ENCODE measurements at places on chromosomes 3 and 15.
A peak's percentile ranks its signal among the peaks of the same experiment; 100 is the strongest.

DNA sequence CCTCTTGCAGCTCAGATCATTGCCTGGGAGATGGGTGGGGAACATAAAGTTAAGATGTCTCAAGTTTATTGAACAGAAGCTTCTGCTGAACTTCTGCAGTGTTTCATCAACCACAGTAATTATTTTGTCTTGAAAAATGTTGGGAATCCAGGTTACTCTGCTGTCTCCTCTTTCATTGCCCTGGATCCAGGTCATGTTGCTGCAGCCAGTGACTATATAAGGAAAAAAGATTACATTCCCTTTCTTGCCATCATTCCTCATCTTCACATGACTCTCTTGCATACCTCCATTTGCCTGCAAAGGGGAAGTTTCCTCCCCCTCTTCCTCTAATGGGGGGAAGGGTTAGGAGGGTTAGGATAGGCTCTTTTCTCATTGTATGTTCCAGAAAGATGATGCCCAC is 15.1 kb downstream of the GMNC start:
- no peak for DNase-seq
- H3K27me3 ChIP-seq: no peaks in the 10 kb centered on the region
- no peak overlapping the region for H3K27ac ChIP-seq

- no peaks in the 10 kb centered on the region for H3K27me3 ChIP-seq
- H3K4me1 ChIP-seq: no peaks in the 10 kb centered on the region
- H3K27ac ChIP-seq: no peak overlapping the region
- no peak overlapping the region for H3K4me3 ChIP-seq
- H3K36me3 ChIP-seq: no peaks in the 10 kb centered on the region
Measured at GRCh38 chr3:17278006-17278405, 393.3 kb downstream of the PLCL2 start.

GRCh38 chr3:150480877-150481276 is 65.4 kb downstream of the SERP1 start:
- H3K4me1 ChIP-seq: peaks cover 8% of the 10 kb centered on the region
- H3K36me3 ChIP-seq: no peaks in the 10 kb centered on the region
- H3K27ac ChIP-seq: no peak overlapping the region
- no peaks in the 10 kb centered on the region for H3K27me3 ChIP-seq
- H3K4me3 ChIP-seq: no peak overlapping the region
- DNase-seq: no peak

DNA sequence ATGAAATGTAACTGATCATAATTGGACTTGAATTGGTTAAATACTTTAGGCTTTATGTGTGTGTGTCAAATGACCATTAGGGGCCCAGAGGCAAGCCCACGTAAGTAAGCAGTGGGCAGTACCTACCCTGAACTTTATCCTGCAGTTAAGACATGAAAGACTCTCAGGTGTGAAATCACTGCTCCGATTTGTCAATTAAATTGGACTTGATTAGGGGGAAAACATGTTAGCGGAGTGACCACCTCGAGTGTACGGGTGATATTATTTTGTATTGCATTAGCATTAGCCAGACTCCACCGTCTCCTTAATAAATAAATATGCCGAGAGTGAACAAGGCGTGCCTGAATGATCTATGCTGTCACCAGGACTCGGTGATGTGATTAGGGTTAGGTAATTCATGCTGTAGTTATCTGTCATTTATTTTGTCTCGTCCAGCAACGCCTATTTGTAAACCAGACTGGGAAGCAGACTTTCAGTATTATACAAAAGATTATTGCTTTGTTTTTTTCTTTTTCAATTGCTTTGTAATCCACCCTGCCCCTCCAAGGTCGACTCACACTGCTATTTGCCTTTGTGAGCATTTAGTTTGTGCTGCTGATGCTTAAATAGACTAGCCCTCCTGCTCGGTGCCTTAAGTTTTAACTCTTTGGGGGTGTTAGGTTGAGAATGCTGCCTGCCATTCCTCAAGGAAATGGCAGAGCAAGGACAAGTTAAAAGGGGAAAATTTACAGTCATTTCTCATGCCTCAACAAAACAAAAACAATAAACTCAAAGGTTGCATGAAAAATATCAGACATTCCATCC is 1.8 kb downstream of the RBMS3 start:
- no peaks in the 10 kb centered on the region for H3K27me3 ChIP-seq
- peaks cover 46% of the 10 kb centered on the region for H3K4me1 ChIP-seq
- H3K36me3 ChIP-seq: no peaks in the 10 kb centered on the region
- DNase-seq: peak; percentile 86
- peak overlapping the region; percentile 94 for H3K4me3 ChIP-seq
- peak overlapping the region; percentile 97 for H3K27ac ChIP-seq

DNA sequence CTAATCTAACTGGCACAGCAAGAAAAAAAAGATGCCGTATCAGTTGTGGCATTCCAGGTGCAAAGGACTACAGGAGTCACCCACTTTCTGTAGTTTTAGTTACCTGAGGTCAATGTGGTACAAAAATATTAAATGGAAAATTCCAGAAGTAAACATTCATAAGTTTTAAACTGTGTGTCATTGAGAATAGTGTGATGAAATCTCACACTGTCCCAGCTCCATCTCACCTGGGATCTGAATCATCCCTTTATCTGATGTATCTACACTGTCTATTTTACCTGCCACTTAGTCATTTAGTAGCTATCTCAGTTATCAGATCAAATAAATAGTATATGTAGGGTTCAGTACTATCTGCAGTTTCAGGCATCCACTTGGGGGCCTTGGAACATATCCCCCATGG is 26.7 kb downstream of the GBE1 start:
- no peak overlapping the region for H3K4me3 ChIP-seq
- H3K27me3 ChIP-seq: no peaks in the 10 kb centered on the region
- no peak for DNase-seq

DNA sequence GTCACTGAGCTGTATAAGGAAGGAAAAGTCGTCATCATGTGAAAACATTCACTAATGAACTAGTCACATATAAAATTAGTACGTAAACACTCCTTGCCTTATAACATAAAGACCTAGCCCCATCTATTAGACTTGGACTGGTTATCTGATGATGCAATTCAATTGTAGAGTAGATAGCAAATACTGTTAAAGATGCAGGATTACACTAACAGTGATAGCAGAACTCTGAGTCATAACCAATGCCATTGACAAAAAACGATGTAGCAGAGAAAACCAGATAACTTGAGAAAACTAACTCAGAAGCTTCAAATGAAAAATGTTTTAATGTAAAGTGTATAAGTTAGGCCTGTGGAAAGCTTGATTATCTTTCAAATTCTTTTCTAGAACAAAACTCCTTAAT is 132.2 kb downstream of the WDR72 start:
- DNase-seq: no peak
- no peak overlapping the region for H3K4me3 ChIP-seq
- no peaks in the 10 kb centered on the region for H3K27me3 ChIP-seq
- no peak overlapping the region for H3K27ac ChIP-seq

All from endothelial cell of umbilical vein (primary cell).